ENCODE measurements at places on chromosomes 11 and 22.

- no peak for DNase-seq
Measured at GRCh38 chr22:19167106-19167869, 11.2 kb downstream of the SLC25A1 start.

- no peak for DNase-seq
Measured at GRCh38 chr11:122113836-122114825, 1.9 kb downstream of the BLID start.

DNA sequence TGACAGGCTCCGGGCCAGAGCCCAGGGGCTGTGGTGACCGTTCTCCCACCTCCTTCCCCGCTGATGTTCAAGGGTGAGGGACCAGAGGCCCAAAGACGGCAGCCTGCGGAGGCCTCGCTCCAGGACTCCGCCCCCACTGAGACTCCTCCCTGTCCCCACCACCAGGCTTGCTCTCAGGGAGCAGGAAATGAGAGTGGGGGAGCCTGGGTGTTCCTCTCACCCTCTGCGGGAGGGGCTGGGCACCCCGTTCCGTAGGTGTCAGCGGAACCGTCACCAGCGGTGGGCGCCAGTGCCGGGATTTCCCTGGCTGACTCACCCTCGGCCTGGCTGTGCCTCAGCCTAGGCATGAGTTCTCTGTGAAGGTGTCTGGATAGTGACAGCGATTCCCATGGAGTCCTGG is 15.7 kb downstream of the DAGLA start:
- DNase-seq: no peak

GRCh38 chr22:47422736-47423135 is 660.3 kb downstream of the TBC1D22A start:
- DNase-seq: no peak

DNA sequence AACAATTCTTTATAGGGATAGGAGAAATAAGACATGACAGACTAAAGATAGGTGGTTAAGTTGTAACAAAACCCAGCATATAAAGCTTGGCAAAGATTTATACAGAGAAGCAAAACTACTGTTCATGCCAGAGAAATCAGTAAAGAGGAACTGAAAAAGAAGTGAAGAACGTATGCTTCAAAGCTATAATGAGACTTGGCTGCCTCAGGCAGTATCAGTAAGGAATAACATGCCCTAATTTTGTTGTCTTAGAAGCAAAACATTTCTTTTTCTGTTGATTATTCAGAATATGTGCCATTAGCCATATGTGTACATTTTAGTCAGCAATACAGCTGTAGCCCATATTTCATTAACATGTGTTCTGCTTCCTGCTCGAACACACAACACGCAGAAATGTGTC is 403.2 kb downstream of the NELL1 start:
- no peak for DNase-seq

DNA sequence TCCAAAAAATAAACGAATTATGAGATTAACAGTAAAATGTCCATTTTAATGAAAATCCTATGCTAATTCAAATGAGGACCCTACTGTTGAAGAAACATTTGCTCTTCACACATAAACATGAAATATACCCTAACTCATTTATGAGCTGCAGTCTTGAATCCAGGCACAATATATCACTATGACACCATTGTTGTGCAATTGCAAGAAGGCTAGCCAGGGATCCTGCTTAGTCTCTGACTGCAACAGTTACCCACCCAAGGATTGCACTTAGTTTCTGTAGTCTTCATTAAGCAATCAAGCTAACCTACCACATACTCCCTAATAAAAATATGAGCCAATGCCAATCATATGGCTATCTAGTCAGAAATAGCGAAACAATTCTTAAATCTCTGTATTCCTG is 981.0 kb upstream of the FAT3 start:
- no peak for DNase-seq

- DNase-seq: no peak
Measured at GRCh38 chr11:31419138-31419537, 49.5 kb downstream of the DNAJC24 start.

GRCh38 chr11:19087658-19088057 is 27.1 kb upstream of the MRGPRX2 start:
- DNase-seq: no peak

- DNase-seq: no peak
Measured at GRCh38 chr11:746289-747157, 741 bp upstream of the TALDO1 start.

DNA sequence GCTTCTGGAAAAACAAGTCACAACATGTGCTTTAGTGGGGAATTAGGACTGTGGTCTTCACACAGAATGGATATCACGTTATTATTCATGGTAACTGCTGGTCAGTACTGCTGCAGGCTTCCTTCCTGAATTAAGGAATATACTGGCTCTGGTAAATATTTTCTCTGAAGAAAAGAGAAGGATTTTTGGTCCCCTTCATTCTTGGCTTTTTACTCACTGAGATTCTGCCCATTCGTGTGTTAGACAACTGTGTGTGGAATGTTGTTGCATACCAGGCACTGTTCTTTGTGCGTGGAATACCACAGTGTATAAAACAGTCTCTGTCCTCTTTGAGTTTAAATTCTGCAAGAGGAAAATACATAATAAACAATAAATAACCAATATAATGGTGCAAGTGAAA is 80.3 kb downstream of the ALX4 start:
- DNase-seq: no peak

- DNase-seq: no peak
Measured at GRCh38 chr22:49783926-49784629, 43.6 kb downstream of the BRD1 start.

GRCh38 chr11:65448418-65449105 is 26.0 kb downstream of the NEAT1 start:
- no peak for DNase-seq

DNA sequence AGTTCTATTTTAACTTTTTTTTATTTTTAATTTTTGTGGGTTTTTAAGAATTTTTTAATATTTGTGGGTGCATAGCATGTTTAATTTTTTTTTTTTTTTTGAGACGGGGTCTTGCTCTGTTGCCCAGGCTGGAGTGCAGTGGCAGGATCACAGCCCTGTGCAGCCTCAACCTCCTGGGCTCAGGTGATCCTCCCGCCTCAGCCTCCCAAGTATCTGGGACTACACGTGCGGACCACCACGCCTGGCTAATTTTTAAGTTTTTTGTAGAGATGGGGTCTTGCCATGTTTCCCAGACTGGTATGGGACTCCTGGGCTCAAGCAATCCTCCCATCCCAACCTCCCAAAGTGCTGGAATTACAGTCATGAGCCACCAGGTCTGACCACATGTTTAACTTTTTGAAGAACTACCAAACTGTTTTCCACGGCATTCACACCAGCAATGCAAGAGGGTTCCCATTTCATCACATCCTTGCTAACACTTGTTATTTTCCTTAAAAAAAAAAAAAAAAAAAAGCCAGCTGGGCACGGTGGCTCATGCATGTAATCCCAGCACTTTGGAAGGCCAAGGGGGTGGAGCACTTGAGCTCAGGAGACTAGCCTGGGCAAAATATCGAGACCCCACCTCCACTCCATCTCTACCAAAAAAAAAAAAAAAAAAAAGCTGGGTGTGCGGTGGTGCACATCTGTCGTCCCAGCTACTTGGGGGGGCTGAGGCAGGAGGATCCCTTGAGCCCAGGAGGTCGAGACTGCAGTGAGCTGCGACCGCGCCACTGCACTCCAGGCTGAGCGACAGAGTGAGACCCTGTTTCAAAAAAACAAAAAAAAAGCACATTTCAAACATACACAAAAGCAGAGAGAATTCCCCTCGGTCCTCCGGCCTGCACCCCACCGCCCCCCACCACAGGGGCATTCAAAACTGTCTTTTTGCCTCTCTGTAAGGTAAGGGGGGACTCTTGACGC is 16.7 kb upstream of the TXNRD2 start:
- no peak for DNase-seq

GRCh38 chr11:17547051-17547577 is at the start of gene OTOG:
Gene OTOG, plus strand, starts transcription at chr11:17547259. Its CDS starts 114 bp downstream, at chr11:17547373.
- no peak for DNase-seq

- no peak for DNase-seq
Measured at GRCh38 chr11:36817336-36817965, 219.4 kb upstream of the RAG2 start.

GRCh38 chr11:120354779-120355178 is 18.6 kb downstream of the ARHGEF12 start:
- DNase-seq: no peak

GRCh38 chr11:121198491-121198890 is 94.1 kb upstream of the SC5D start:
- DNase-seq: no peak

DNA sequence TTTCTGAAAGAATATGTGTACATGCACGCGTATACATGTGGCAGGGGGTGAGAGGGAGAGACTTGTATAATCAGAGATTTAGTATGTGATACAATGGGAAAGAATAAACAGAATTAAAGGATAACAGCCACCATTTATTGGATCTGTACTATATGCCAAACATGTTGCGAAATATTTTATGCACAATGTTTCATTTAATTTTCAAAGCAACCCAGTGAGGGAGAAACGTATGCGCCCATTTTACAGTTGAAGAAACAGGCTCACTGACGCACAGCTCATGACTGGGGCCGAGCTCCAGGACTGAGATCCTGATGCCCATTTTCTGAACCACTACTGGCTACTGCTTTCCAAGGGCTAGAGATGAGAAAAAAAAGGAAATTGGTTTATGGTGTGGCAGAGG is 3.3 kb upstream of the OAF start:
- no peak for DNase-seq

GRCh38 chr11:113465786-113466185 is 9.4 kb downstream of the DRD2 start:
- no peak for DNase-seq

DNA sequence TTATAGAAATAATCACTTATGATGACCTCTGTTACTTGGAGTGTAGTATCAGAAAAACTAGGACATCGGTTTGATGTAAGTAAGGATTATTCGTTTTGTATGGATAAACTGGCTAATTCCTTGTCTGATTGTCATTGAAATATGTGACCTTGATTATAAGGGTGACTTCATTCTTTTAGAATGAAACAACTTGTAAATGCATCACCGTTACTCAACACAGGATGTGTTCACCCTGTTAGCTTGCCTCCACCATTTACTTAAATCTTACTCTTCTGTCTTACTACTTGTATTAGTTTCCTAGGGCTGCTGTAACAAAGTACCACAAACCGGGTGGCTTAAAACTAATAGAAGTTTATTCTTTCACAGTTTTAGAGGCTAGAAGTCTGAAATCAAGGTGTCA is 7.9 kb downstream of the SFI1 start:
- no peak for DNase-seq

DNA sequence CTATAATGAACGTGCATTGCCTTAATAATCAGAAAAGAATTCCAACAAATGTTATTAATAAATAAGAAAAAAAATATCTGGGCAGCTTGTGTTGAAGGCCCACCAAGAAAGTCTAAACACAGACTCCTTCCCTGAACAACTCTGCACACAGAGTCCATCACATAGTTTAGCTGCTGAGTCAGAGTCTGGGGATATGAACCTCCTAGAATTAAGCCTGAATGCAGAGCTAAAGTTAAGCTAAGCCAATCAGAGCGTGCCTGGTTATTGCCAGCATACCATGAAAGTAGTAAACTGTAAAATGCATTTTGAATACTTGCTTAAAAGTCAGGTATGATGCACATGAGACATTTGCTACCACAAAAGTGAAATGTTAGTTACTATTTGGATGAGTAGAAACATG is 25.6 kb upstream of the TENM4 start:
- DNase-seq: no peak

DNA sequence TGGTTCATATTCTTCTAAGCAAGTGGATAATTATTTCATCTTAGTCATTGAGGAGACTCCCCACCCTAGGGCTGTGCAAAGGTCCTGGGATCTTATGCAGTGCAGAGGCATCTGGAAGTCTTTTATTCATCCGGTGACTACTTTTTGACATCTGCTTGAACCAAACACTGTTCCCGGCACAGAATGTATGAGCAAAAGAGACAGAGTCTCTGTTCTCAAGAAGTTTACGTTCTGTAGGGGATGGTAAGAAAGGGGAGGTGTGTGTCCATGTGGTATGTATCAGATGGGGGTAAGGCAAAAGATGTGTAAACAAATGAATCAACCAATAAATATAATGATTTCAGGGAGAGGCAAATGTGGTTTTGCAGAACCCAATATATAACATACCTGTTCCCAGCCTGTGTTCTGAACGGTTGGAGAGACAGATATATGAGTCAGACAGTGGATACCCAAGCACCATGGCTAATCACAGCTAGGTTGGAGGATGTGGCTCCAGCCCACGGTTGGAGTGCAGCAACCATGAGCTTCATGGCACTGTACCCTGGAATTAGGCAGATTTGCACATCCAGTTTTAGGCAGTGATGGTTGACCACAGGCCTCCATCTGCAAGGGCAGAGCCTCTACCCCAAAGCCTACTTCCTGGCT is 75.1 kb upstream of the CADM1 start:
- no peak for DNase-seq

DNA sequence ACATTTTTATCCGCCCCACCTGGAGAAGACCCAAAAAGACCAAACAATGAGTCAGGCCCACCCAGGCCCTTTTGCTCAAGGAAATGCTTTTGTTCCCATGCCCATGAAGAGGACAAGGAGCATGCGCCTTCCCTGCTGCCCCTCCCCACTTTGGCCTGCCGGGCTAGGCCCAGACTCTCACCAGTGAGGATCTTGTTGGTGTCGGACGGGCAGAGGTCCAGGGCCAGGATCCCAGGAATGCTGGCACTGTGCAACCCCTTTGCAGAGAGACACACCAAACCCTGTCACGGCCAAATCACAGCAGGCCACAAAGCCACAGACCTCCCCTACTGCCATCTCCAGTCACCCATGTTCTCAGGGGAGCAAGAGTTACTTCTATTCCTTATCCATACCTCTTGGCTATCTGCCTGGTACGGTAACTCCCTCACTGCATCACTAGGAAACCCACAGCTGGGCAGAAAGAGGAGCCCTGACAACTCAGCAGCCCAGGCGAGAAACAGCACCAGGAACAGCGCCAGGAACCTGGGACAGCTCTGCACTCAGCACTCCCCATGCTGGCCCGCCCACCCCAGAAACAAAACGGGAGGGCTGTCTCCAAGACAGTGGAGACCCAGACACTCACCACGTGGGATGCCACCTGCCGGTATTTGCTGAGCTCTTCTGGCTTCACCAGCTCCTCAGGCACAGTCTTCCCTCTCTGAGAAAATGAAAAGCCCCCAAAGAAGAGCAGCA is 5.5 kb downstream of the PRPF19 start:
- DNase-seq: no peak

DNA sequence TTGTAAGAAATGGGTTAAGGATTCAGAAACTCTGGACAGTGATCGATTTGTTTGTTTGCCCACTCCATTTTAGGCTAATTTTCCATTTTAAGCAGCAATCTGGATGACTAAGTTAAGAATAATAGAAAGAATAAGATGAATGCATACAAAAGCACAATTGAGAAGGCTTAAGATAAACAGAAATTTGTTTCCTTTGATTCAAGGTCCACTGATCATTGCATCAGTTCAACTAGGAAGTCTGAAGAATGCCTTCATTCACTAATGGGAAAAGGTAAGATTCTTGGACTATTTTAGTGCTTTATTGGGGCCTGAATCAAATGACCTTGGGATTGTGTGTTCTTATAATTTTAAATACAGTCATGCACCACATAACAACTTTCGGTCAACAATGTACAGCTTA is 140.8 kb downstream of the CADM1 start:
- DNase-seq: no peak

DNA sequence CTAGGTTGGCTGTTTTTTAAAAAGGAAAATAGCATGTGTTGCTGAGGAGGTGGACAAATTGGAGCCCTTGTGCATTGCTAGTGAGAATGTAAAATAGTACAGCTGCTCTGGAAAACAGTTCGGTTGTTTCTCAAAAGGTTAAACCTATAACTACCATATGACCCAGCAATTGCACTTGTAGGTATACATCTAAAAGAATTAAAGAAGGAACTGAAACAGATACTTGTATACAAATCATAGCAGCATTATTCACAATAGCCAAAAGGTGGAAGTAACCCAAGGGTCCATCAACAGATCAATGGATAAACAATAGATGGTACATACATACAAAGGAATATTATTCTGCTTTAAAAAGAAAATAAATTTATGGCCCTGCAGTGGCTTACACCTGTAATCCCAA is 111.4 kb downstream of the CSTPP1 start:
- DNase-seq: no peak

All from GM12864 (cell line).